ENCODE measurements at places on chromosomes 6 and 20.

GRCh38 chr6:42315991-42316970, 98.6 kb upstream of the MRPS10 start:
- DNase-seq = no peak

DNA sequence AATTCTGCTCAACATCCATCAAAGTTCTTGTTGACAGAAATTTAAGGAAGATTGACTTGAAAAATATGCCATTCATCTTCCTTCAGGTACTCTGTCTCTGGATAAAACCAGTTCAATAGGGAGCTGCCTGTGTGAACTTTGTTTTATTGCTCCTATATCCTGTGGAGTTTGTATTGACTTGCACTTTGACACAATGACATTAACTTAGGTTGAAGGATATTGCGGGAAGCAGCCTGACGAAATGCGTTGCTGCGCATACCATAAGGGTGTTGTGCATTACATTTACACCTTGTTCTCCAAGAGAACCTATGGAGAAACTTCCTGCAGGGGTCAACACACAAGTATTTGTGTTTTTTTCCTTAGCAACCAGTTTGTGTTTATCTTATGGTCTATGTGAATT, 185.4 kb upstream of the GRIK2 start:
- no peak for DNase-seq

GRCh38 chr6:10316373-10316721, 98.5 kb downstream of the TFAP2A start:
- DNase-seq = no peak

- DNase-seq = no peak
These were observed 120.0 kb downstream of the TMEM242 start for GRCh38 chr6:157203312-157203744.

GRCh38 chr20:8367689-8368088, 235.6 kb downstream of the PLCB1 start:
- no peak for DNase-seq

DNA sequence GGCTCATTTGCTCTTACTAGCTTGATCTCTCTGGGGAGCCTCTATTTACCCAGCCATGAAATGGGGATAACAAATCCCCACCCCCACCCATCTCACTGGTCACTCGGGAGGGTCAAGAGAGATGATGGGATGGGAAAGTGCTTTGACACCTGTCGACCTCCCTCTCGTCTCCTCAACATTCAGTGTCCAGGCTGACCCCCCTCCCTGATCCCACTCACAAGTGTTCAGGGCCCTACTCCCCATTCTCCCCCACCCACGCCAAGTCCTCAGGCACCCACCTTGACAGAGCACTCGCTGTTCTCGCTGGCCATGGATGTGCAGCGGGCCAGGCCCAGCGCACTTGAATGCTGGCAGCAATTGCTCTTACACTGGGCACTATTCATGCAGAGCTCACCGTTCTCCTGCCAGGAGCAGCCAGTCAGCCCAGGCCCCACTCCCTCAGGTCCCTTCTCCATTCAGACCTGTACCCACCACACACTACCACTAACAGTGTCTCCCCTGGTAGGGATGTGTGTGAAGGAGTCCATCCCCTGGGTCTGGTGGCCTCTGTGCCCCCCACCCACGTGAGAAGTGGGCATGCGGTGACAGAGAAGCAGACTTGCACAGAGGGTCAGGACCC, 1.6 kb downstream of the CLPS start:
- DNase-seq = no peak

DNA sequence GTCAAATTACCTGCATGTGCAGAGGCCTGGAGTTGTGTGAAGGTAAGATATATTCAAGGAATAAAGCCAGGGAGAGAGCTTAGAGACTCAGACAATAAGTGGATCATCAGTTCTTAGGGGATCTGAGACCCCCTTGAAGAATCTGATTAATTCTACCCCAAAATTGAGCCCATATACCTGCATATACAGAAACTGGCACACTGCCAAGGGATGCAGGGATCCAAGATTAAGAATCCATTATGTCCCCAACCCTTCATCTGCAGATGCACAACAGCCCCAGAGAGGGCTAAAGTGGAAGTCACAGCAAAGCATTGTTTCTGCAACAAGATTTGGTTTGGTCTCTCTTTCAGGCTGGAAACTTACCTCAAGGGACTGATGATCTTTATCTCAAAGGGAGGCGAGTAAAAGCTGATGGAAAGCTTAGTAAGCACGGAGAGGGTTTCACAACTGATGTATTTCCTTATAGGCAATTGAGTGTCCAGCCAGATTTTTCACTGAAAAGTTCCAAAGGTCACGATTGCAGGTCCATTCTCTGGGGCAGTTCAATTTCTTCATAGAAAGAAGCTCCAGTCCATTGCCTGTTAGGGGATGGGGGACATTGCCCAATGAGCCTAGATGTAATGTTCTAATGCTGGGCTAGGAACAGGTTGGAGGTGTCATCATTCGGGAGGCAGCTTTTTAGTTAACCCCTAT, 20.9 kb upstream of the STK35 start:
- no peak for DNase-seq

DNA sequence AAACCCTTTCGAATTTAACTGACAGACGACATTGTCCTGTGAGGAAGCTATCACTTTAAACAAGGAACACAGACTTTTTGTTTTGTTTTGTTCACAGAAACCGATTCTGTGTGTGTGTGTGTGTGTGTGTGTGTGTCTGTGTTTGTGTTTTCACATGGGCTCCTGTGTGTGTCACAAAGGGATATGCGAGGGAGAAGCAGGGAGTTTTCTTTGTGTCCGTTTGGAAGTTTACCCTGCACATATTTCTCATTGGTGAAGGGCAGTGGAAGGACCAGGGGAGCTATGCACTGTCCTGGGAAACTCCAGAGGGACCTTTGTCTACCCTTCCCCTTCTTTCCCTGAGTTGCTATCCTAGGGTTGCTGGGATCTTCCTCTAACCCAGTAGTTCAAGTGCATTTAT, 17.7 kb downstream of the POM121L2 start:
- DNase-seq = no peak

DNA sequence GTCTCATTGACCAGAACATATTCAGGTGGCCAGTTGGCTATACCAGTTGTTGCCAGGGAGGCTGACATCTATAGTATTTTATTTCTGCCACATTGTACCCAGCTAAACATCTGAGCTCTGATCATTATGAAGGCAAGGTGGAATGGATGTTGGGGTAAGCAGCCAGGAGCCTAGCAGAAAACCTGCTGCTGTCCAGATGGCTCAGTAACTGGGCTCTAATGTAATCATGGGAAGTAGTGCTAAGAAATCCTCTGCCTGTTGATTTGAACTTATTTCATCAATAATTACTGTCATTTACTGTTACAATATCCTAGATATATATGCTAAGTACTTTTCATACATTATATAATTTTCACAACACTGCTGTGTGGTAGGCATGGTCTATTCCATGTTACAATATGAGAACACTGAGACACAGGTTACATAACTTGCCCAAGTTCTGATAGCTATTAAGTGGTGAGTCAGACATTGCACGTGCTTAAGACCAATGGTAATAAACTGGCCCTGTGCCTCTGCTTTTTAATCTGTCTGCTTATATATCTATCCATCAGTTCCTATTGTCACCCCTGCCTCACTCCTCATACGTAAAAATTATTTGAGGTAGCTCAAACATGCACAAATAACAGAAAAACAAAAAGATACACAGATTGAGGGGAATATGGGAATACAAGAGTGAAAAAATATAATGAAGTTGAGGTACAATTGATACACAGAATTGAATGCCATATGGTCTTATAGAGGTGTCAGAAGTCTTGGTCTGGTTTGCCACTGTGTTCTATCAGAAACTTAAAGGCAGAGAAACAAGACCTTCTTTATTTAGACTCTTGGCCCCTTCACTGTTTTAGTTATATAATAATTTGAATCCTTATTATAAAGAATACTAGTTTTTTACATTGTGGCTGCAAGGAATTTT, 25.2 kb downstream of the TBPL1 start:
- DNase-seq = no peak

DNA sequence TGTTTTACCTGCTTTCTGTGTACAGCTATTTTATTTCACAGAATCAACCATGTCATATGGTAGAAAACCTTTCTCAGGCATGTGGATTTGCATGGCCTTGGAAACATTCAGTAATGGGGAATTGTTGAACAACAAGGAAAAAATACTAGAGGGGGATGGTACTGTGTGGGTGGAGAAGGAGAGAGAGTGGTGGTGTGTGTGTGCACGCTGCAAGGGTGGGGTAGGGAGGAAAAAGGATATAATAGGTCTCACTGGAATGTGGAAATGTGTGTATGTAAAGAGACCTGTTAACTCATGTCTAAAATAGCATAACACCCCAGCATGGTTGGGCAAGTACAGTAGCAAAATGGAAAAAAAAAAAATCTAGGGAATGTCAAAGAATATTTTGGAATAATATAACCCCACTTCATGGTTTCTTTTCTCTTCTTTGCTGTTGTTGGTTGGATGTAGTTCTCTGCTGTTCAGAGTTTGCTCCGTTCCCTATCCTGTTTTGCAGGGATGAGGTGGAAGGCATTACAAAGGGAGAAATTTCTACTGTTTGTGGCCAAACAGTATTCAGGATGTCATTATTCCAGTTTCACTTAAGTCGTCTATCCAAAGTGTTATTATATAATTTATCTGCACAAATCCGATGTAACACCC, 93.9 kb upstream of the CITED2 start:
- DNase-seq = no peak

DNA sequence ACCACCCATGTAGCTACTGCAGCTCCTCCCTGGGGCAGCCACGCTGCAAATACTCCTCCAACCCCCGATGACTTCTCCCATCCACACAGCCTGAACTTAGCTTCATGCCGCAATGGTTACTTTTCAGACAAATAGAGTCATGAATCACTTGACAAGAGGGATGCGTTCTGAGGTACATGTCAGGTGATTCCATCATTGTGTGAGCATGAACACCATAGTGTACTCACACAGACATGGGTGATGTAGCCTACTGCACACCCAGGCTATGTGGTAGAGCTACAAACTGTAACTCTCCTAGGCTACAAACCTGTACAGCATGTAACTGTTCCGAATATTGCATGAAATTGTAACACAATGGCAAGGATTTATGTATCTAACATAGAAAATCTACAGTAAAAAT, 298.5 kb upstream of the SLC35B3 start:
- DNase-seq = no peak

DNA sequence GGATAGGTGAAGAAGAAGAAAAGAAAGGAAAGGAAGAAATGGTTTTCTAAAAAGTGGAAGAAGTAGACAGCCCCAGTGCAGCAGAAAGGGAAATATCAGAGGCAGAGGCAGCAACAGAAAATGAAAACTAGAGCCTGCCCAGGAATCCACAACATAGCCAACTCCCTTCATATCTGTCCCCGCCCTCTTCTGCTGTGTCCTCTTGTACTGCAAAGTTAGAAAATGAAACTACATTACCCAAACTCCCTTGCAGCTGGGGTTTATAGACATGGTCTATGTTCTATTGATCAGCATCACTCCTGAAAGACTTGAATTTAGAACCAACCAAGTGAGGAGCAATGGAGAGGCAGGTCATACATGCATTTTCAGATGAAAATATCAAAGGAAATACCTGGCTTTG, 200.5 kb upstream of the PHACTR1 start:
- no peak for DNase-seq

GRCh38 chr20:42267793-42268384, 649.7 kb upstream of the CHD6 start:
- no peak for DNase-seq

- no peak for DNase-seq
These were observed 82.5 kb upstream of the BHLHE23 start for GRCh38 chr20:63089051-63089907.

DNA sequence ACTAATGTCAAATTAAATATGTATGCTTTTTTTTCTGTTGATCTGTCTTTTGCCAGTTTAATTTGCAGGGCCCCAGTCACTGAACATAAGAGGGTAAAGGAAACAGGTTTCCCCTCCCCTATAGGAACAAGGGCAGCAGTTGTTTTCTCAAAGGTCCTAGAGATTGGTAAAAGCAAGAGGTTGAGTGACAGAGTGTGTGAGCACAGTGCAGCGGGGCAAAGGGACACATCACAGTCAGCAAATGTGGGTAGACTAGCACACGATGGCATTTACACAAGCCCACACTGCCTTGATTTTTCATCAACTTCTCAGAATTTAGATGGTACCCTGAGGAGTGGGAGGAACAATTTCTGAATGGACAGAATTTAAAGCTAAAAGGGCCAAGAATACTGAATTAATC, 138.7 kb upstream of the MYLIP start:
- no peak for DNase-seq

GRCh38 chr6:170374571-170375444, 68.2 kb downstream of the FAM120B start:
- DNase-seq = no peak

GRCh38 chr20:41386502-41387427, 20.1 kb upstream of the EMILIN3 start:
- DNase-seq = peak; percentile 96

DNA sequence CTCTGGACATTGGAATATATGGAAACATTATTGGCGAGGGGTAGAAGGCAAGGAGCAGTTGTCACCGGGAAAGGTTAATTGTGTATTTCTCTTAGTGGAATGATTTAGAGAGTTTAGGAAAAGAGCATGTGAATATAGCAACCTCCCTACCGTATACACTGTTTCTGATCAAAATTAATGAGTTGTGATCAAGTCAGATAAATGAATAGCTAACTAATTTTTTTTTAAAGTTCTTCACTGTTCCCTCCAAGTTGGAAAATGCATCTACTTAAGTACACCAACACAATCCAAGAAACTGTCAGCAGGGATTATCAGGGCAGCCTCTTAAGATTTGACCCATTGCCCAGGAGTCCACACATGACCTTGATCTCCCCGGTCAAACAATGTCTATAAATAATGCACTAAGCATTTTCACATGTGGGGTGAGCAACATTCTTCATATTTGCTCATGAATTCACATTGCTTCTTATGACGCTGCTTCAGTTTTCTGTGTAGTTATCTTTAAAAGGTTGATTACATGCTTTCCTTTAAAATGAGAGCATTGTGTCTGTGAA, 680.8 kb upstream of the NRSN1 start:
- peak; percentile 55 for DNase-seq

- DNase-seq = no peak
These were observed 4.2 kb downstream of the DUSP22 start for GRCh38 chr6:296151-297122.

- no peak for DNase-seq
These were observed 130.5 kb downstream of the ZFP64 start for GRCh38 chr20:52060794-52061714.

DNA sequence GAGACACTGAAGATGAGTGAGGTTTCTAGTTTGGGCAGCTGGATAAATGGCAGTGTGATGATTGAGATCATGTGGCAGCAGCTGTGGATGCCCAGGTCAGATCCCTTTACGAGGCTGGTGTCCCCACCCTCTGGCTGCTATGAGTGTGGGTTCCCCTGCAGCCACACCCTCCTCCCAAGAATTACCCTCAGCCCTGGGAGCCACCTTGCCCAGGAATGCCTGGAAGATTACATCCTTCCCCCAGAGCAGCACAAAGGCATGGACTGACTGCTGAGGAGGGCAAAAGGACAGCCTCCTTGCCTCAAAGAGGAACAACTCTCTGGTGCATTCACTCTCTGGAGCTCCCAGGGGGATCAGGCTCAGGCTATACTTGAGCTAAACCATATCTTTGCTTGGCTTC, 15.0 kb upstream of the PKHD1 start:
- no peak for DNase-seq

- no peak for DNase-seq
These were observed 32.9 kb upstream of the PXDC1 start for GRCh38 chr6:3784423-3784822.
